ENCODE measurements at places on chromosomes 1 and 21.

- no peak for DNase-seq
Observed at GRCh38 chr1:183097438-183098051, 74.3 kb downstream of the LAMC1 start.

DNA sequence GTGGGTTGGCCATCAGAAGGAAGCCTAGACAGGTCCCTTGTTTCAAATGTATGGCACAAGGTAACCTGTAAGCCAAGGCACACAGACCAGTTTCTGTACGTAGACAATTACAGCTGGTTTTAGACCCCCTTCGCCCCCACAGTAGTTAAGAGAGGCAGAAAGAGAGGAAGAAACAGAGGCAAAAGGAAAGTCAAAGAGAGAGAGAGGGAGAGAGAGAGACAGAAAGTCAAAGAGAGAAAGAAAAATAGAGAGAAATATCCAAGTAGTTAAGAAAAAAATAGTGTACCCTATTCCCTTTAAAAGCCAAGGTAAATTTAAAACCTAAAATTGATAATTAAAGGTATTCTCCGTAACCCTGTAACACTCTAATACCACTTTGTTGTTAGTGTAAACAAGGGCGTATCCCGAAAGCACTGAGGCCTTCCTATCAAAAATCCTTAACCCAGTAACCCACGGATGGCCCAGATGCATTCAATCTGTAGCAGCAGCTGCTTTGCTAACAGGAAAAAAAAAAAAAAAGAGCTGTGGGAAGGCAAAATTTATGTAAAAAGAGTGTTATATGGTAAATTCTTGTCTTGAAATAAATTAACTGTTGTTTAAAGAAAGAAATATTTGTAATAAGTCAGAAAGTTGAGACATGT is 49.4 kb downstream of the ADCY10 start:
- DNase-seq = no peak

GRCh38 chr1:171217658-171218443 is 30.4 kb upstream of the FMO1 start:
- DNase-seq = no peak

GRCh38 chr1:33641104-33641830 is 168.8 kb downstream of the ZSCAN20 start:
- DNase-seq = no peak

- no peak for DNase-seq
Observed at GRCh38 chr21:45383111-45383614, 21.8 kb upstream of the COL18A1 start.

GRCh38 chr1:62508187-62508758 is 71.4 kb downstream of the USP1 start:
- no peak for DNase-seq

DNA sequence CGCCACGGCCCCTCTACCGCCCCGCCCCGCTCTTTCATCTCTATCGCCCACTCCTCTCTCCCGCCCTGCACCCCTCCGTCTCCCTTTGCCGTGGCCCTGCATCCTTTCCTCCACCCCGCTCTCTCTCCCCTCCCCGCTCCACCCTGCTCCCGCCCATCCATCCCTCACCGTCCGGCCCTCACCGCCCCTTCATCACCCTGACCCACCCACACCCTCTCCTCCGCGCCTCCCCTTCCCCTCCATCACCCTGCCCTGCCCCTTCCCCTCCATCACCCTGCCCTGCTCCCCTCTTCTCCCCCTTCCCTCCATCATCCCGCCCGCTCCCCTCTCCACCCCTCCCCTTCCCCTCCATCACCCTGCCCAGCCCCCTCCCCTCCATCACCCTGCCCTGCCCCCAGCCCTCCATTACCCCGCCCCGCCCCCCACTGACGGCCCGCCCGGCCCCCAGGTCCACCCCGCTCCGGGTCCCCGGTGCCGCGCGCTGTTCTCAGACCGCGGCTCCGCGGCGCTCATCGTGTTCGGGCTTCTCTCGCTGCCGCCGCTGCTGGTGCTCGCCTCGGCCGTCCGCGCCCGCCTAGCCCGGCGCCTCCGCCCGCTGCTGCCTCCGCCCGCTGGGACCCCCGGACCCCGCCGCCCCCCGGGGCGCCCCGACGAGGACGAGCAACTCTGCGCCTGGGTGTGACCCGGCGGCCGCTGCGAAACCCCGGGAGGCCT is 6.2 kb upstream of the ANKRD65 start:
- no peak for DNase-seq
